Astrocyte of the spinal cord (primary cell): ENCODE measurements at places on chromosomes 4 and X.

DNA sequence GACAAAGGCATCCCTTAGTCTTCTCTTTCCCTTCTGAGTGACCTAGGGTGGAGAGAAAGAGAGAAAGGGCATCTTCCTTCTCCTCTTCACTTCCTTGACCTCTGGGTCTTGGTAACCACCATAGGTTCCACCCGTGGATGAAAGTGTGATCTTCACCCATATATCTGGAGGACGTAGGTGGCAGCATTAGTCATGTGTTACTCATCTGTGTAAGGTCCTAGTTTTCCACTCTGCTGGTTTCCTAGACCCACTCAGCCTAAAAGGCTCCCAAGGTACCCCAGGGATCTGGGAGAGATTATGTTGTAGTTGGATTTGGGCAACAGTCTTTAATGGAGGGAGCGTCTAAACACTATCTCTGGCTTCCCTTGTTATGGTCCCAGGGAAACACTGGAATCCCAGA is 45.5 kb upstream of the RAB9B start:
- no peak for DNase-seq

DNA sequence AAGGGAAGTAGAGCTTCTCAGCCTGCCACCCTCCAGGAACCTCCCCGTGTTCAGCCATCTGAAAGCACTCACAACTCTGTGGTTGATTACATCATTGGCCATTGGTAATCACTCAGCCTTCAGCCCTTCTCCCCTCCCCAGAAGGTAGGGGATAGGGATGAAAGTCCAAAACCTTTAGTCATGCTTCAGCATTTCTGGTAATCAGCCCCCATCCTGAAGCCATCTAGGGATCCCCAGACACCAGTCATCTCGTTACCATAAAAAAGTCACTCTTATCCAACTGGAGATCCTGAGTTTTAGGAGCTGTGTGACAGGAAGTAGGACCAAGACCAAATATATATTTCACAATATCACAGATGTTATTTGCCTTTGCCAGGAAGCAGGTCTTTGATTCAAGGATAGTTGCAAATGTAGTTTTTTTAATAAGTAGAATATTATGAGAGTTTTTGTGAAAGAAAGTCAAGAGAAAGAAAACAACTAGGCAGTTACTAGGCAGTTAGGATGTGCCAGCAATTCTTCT is 364.6 kb upstream of the NOCT start:
- DNase-seq = peak; percentile 50

GRCh38 chr4:53197772-53198142 is 168.1 kb downstream of the SCFD2 start:
- DNase-seq = no peak

- peak; percentile 73 for DNase-seq
Measured at GRCh38 chr4:125315576-125316400, 1.0 kb downstream of the FAT4 start.

GRCh38 chr4:182764642-182765041 is 152.5 kb downstream of the DCTD start:
- DNase-seq = no peak

- peak; percentile 44 for DNase-seq
Measured at GRCh38 chr4:6343939-6344408, 74.3 kb downstream of the WFS1 start.

DNA sequence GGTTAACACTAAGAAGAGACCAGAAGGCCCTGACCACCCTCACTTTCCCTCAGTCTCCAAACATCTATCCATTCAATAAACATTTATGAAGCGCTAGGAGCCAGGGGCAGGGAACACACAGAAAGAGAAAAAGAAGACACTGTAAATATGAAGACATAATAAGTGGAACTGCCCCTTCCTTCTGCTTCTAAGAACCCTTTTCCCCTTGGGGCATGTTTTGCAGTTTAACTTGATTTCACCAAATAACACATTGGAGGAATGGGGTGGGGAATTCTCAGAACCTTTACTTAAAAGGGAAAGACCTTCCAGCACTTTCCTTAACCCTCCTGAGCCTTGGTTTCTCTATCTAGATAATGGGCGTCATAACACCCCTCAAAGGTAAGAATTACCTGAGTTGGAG is 42.3 kb downstream of the RBM47 start:
- no peak for DNase-seq

GRCh38 chrX:1391707-1392375 is at the start of gene SLC25A6:
Gene SLC25A6 (minus strand): TSS chrX:1392113. CDS start chrX:1392009, 104 bp downstream.
- peak; percentile 98 for DNase-seq

GRCh38 chr4:1050486-1051213 is 39.2 kb downstream of the FGFRL1 start:
- DNase-seq = no peak

GRCh38 chr4:8837181-8837841 is 34.3 kb downstream of the HMX1 start:
- DNase-seq = no peak

DNA sequence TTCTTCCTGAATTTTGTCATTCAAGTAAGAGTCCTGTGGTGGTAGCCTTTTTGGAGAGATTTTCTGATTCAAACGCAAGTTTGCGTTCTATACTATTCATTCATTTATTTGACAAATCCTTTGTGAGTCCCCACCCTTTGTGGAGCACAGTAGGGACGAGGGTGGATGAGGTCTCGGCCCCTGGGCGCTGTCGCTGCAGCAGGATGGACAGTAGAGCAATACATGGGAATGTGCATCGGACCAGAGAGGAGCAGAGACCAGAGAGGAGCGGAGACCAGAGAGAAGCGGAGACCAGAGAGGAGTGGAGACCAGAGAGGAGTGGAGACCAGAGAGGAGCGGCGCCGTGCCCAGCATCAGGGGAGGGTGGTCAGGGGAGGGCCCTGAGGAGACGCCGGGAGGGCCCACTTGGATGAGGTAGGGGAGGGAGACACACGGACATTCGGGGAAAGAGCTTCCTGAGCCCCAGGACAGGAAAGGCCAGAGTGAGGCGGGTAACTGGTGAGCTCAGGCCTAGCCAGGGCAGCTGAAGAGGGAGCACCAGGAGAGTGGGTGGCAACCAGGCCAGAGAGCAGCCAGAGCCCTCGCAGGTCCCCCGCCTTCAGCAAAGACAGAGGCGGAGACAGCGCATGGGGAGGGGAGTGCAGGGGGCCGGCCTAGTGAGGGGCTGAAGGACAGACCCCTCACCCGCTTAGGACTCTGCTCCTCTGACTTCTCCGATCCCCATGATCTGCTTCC is 67.3 kb downstream of the NAT8L start:
- DNase-seq = no peak
